ENCODE measurements at places on chromosomes 3 and 15.

DNA sequence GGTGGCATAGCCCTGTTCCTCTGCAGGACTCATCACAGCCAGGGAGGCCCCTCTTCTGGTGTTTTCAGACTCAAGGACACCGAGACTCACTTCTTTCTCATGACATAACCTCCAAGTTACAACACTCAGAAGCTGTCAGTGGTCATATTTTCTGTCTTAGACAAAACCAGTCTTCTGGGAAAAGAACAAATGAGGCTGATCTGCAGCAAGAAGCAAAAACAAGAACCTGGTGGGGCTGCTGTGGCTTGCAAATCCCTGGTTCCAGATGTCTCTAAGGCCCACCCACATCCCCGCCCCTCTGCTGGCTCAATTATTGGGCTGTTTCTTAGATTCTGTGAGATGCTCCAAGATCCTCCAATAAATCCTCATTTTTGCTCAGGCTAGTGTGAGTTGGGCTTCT lies 16.6 kb upstream of the LOXL1 start:
- DNase-seq = no peak

- DNase-seq = no peak
Observed at GRCh38 chr3:157671656-157672055, 168.4 kb upstream of the VEPH1 start.

GRCh38 chr3:184554461-184554860 lies 7.1 kb upstream of the EPHB3 start:
- DNase-seq = no peak

GRCh38 chr3:185537369-185537970 lies 14.9 kb downstream of the LIPH start:
- DNase-seq = no peak

DNA sequence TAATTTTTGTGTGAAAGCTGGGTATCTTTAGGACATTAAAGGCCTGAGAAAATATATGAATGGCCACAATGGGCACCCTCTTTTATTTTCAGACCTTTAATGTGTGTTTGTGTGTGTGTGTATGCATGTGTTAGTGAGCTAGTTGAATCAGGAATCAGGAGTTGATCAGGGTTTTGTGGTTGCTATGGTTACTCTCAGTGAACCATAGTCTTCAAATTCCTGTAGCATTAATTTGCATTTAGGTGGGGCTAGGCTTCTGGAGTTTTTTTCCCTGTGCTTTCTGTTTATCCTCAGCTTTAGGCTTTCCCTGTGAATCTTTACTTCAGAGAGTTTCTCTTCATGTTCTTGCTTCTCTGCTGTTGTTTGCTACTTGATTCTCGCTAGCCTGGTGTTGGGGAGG lies 122.0 kb upstream of the ONECUT1 start:
- no peak for DNase-seq

DNA sequence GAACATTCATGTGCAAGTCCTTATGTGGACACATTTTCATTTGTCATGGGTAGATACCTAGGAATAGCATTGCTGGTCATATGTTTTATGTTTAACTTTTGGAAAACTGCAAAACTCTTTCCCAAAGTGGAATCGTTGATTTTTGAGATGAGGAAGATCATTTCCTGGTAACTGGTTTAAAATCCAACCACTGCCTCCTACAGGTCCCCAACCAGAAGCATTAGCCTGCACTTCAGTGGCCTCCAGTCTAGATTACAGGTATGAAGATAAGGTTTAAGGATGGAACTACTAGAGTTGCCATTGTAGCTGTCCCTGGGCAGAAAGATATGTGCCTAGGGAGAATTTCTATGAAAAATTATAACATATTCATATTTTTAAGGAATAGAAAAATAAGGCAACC lies 48.7 kb upstream of the BHLHE40 start:
- no peak for DNase-seq
